Globus pallidus (tissue), 1 donor: ENCODE measurements at places on chromosomes 2 and 18.

GRCh38 chr18:7590826-7591560, 23.9 kb downstream of the PTPRM start:
- no peak for DNase-seq

DNA sequence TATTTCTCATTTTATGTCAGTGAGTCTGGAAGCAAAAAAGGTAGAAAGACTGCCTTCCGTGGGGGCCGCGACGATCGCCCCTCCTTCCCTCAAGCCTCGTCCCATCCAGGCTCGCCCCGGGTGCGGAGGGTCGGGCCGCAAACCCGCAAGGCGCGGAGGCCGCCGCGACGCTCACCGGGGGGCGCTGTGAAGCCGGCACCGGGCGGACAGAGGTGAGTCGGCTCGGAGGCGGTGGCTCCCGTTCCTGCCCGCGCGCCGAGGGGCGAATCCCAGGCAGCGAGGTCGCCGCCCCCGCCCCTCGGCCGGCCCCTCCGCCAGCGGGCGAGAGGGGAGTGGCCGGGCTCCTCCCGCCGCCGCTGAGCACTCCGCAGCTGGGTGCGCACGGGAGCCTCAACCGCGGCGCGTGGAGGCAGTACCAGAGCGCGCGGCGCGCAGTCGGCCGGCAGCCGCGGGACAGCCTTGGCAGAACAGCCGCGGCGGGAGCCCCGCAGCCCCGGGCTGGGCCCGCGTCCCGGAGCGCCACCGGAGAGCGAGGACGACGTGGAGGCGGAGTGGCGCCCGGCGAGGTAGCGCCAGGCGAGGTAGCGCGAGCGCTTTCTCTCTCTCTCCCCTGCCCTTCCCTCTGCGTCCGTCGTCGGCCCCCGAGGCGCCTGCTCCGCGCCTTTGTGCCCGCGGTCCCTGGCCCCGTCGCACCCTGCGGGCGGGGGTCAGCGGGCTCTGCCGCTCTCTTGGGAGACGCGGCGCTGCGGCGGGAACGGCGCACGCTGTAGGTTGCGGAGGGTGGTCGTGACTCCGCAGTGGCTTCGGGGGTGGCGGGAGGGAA, at the start of gene MYO1B:
MYO1B (plus strand) TSS at position 359 of the 823 bp plus-strand sequence. CDS start 31,492 bp downstream, outside the sequence.
- DNase-seq, result no peak

- no peak for DNase-seq
Observed at GRCh38 chr18:41923446-41923845, 31.6 kb upstream of the PIK3C3 start.

- no peak for DNase-seq
Observed at GRCh38 chr2:212052412-212053159, 486.0 kb downstream of the ERBB4 start.

DNA sequence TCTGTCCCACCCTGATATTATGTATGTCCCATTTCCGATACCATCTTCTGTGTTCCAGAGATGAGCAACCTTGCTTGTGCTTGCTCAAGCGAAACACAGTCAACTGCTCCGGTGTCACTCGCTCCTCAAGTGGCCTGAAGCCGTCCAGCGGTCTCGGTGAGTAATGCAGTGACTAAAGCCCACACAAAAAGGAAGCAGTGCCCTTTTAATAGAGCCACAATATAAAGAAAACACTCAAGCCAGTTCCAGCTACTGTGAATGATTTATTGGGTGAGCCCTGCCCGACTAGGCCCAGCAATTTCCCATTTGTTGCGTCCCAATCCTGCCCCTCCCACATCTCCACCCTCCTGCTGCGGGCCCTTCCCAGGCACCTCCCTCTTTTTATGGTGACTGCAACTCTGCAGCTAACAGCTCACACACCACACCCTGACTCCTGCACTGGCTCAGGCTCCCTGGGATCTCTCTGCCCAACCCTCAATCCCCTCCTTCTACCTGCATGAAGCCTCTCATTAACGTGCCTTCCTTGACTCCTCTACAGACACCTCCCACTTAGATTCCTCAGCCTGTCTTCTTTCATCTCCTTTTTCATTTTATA, 44.2 kb upstream of the DSC1 start:
- no peak for DNase-seq

DNA sequence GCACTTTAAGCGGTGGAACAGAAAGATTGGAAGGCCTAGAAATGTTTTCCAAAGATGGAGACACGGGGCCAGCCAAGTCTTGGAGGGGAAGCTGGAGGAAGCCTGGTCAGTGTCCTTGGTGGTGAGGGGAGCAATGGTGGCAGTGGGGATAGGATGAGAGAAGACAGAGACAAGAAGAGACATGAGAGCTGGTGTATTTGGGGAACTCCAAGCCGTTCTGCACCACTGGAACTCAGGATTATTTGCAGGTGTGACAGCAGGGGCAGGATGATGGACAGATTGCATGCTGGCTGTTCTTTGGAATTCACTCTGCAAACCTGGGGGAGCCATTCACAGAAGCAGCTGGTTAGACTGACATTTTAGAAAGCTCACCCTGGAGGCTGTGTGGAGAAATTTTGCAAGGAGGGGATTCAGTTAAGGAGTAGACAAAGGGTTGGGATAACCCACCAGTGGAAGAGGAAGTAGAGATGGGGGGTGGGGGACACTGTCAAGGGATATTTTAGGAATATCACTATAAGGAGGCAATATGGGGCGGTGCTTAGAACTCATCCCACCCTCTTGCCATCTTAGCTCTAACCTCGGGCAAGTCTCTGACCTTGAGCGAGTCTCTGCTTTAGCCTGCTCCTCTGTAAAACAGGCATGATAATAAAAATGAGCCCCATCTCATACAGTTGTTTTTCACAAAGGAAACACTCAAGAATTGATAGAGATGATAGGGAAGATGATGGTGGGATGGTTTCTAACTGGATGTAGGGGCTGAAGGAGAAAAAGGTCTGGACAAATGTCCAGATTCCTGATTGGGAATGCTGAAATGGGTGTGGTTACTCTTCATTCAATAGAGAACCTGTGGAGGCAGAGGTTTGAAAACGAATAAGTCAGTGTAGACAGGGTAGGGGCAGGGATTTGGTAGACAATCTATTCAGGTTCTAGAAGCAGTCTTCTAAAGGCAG, 175.8 kb downstream of the MYCN start:
- DNase-seq, result no peak

- DNase-seq, result no peak
Observed at GRCh38 chr2:124395961-124396360, 370.9 kb downstream of the CNTNAP5 start.

DNA sequence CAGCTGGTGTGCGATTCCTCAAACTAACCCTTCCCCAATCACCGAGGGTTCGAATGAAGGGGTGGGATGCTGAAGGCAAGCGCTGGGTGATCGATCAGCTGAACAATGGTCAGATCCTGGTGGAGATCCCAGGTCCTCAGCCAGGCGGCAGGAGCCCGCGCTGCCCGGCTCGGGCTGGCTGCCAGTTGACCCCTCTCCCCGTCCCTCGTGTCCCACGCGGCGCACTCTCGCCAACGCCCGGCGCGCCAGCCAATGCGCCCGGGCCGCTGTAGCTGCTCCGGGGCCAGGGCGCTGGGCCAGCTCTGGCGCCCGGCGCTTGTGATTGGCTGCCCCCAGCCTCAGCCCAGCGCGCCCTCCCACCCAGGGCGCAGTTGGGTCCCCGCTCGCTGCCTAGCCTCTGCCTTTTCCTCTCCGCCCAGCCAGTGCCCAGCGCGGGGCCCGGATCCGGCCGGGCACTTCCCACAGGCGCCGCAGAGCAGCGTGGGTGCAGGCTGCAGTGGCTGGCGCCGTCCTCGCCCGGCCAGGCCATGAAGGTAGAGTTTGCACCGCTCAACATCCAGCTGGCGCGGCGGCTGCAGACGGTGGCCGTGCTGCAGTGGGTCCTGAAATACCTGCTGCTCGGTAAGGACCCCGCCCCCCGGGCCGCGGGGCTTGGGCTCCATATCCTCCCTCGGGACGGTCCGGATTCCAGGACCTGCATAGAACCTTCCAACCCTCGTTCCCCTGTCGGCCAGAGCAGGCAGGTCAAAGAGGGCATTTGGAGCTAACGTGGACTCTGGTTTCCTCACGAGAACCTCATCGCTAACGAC, at the start of gene MOGAT1:
MOGAT1 (plus strand) TSS at position 400 of the 809 bp plus-strand sequence; CDS start at position 528, 128 bp downstream.
- peak; percentile 51 for DNase-seq

DNA sequence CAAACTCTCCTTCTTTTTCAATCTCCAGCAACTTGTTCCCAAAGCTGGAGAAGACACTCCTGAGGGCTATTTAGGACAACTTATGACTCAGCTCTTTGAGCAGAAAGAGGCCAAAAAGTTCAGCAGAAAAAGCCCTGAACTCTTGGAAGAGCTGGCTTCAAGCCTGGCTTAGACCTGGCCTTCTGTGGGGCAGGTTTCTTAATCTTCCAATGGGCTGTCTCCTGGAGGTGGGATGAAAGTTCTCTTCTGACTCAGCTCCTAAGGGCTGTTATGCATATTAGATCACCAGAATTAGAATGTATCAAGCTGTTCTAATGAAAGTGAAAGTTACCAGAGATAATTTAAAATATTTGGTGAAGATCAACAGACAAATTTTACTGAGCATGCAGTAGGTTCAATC, 129.4 kb downstream of the RAD51AP2 start:
- no peak for DNase-seq

- DNase-seq, result no peak
Observed at GRCh38 chr2:187302586-187302985, 145.5 kb downstream of the CALCRL start.

GRCh38 chr2:176160986-176161824, 4.1 kb downstream of the HOXD3 start:
- DNase-seq, result no peak

DNA sequence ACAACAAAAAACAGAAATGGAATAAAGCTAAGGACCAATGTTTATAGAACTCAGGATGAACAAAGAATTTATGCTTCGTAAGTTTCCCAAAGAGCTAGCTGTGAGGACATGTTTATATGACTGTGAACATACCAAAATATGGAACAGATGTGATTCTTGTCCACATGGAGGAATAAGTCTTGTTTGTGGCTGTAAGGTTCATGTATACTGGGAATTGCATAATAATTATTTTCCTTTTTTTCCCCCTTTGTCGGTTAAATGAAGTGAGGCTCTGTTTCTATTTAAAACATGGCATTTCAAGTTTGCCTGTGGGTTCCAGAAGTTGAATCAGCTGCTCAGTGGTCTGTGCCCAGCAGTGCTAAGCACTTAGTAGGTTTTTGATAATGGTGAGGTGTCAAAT, 108.1 kb downstream of the FHOD3 start:
- DNase-seq, result no peak

DNA sequence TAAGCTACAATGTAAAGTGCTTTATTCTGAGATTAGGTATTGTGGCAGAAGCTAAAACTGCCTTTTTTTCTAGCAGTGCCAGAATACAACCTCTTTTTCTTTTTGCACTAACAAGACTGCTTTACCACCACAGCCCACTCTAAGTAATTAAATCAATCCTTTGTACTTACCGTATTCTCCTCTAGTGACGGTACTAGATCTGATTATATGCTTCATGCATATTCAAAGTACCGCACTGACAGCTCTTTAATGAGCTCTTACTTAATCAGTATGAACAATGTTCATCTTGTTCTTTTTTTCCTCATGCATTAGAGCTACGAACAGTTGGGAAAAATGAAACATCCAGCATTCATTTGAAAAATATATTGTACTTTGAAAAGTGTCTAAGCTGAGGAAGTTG, 16.1 kb upstream of the OTX1 start:
- DNase-seq, result no peak

GRCh38 chr2:130334026-130334425, 8.7 kb upstream of the IMP4 start:
- no peak for DNase-seq

GRCh38 chr2:85656468-85656867, 11.5 kb downstream of the SFTPB start:
- no peak for DNase-seq

GRCh38 chr2:219744600-219744999, 117.2 kb downstream of the SLC4A3 start:
- no peak for DNase-seq

- peak; percentile 69 for DNase-seq
Observed at GRCh38 chr2:218885981-218886947, 5.6 kb downstream of the WNT10A start.

DNA sequence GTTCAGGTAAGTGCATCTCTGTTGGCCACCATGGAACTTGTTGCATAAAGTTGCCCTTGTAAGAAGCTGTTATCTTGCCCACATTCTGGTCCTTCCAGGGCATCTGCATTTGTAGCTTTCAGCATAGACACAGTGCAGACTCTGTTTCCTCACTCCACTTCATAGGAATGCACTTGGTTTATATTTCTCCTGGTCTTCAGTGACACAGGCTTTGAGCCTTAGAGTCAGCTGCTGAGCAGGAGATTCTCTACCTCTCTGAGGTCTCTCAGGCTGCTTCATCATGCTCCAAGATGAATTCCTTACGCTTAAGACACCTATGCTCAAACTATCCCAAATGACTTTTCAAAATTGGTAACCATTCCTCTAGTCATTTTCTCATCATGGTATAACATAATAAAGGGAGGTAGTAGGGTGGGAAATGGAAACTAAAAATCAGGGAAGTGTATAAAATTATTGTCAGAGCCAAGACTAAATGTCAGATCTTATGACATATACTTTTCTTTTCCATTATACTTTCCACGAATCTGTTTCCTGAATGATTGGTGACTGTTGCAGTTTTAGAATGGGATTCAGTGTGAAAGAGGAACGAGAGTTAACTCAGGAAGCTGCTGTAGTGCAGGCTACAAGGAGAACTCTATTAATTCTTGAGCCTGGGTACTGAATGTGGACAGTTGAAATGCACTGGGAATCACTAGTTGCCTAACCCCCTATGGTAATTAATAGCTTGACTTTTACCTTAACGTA, 72.0 kb downstream of the GALNT1 start:
- DNase-seq, result no peak

GRCh38 chr2:74511104-74511989, 2.9 kb upstream of the TLX2 start:
- no peak for DNase-seq

- no peak for DNase-seq
Observed at GRCh38 chr2:241860184-241861078, 1.7 kb upstream of the PDCD1 start.

DNA sequence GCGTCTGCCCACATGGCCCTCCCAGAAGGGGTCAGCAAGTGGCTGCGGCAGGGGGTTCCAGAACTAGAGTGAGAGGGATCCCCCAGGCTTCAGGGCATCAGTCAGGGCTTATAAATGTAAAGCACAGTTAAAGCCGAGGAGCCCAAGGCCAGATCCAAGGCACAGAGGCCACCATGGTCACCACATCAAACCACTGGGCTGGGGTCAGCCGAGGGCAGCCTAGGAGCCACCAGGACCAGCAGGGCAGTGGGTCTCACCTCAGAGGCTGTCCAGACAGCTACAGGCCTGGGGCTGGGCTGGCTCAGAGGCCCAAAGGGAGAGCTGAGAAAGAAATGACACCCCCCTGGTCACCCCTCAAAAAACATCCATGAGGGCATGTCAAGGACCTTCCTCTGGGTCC, 188.5 kb downstream of the INHBB start:
- no peak for DNase-seq

GRCh38 chr2:202765436-202765835, 106.1 kb downstream of the ICA1L start:
- no peak for DNase-seq
